AG04449 (cell line): ENCODE measurements at places on chromosomes 2 and 18.

DNA sequence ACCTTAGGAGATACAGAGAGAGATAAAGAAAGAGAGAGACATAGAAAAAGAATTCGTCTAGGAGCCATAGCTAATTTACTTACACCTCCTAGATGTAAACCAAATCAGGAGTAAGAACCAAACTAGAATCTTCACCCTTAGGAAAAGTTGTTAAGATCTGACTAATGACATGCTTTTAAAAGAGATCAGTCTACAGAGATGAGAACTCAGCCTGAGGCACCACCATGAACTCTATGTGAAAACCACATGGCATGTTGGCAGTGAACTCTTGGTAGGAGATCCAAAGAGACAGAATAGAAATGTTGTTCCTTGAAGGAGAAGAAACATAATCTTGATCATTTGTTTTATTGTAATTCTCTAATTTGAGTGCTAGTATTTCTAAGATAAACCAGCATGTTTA, 585.4 kb upstream of the ID2 start:
- DNase-seq = no peak

DNA sequence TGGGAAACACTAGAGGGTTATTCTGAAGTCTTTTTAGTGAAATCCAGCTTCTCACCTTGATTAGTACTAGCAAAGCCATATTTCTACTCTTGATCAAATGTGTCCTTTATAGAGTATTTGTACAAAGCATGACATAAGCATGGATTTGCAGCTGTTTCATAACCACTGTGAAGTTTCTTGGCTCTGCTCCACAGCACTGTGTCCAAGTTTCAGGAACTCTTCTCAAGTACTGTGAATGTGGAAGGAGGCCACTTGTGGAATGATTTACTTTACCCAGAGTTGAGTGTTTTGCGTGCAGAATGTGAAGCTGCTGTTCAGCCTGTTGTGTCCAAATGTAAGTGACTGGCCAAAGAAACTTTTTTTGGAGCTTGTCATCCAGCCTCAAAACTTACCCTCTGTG, 16.2 kb upstream of the MAPRE2 start:
- DNase-seq = peak; percentile 64

- no peak for DNase-seq
These were observed 25.4 kb downstream of the DSG4 start for GRCh38 chr18:31402026-31402373.

DNA sequence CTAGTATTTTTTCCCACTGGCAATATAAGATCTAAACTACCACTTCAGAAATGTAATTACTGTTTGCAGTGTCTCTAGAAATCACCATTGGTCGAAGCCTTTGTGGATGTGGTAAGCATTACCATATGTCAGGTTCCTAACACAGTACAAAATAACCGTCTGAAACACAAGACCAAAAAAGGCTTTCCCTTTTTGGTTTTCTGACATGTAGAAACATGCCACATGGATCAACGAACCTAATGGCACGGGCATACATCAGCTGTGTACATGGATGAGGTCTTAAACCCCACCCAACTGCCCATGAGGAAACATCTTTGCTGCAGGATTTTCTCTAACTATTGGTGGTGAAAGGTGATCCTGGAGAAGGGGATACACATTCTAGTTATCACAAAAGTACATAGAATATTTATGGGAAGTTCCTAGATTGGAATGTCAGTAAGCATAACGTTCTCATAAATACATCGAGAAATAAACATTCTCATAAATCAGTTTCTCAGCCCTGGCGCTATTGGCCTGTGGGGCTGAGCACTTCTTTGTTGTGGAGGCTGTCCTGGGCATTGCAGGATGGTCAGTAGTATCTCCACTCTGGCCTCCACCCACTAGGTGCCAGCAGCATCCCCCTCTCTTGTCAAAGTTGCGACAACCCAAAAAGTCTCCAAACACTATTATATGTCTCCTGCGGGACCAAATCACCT, 9.0 kb downstream of the VIT start:
- DNase-seq = no peak

DNA sequence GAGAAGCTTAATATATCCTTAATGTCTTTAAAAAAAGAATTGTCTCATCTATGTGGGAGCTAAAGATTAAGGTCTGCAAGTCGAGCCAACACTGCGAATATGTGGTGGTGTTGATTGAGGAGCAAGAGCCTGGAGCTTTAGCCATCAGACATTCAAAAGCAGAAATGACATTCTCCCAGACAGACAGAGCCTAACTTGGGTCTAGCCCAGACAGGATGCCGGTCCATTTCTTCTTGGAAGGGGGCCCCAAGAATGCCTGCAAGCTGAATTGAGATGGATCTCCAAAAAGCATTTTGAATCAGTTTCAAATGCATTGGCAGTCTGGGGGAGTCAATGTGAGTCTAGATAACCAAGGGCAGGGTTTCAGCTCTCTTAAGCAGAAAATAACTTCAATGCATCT, 30.1 kb upstream of the EML4 start:
- no peak for DNase-seq

DNA sequence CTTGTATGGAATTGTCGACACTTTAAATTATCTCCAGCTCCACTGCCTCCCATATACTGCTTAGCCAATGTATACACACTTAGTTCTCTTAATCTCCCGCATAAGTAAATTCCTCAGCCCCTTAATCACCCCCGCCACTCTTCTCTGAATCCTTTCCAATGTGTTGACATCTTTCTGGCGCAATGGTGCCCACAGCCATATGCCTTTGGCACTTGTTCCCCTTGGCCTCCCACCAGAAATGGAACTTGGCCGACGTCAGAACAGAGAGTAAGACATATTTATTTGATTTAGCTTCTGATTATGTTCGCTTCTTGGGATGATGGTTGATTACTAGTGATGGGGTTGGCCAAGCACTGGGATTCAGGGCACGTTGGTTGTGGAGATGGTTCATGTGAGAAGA, 1089.3 kb upstream of the CELF4 start:
- DNase-seq = no peak

GRCh38 chr2:207828361-207829057, 58.8 kb upstream of the FZD5 start:
- no peak for DNase-seq

- DNase-seq = no peak
These were observed 129.0 kb upstream of the COPS8 start for GRCh38 chr2:236956641-236957040.

DNA sequence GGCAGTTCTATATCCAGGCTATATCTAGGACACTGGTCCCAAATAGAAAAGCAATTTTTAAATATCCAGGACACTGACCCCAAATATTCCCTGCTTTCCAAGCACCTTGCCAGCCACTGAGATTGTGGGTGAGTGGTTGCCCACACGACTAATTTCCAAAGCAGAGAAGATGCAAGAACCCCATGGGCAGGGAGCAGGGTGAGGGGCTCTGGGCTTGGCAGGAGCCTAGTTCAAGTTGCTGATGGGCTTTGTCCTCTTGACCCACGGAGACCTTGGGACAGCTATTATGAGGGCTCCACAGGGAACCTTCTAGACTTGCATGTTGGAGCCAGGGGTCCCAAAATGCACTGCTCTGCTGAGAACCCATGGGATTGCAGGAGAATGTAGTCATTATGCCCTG, 146.0 kb upstream of the SMAD2 start:
- DNase-seq = no peak

GRCh38 chr18:22088996-22089640, 80.3 kb upstream of the GATA6 start:
- no peak for DNase-seq

DNA sequence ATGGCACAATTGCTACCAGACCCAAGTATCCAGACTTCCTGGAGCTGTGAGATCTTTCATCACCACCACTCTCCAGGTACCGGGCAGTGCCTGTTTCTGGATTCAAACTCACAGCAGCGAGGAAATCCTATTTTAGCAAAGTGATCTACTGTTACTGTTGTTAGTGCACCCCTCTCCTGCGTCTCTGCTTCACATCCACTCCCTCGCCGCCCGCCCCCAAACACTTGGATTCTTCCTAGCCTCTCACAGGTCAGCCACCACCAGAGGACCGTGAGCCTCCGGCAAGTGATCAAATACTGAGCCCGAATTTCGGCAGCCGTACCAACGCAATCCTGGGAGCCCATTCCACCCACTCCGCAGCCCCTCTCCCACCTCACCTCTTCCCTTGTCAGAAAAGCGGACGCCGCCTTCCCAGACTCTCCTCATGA, 519 bp downstream of the METTL4 start:
- DNase-seq = peak; percentile 16

DNA sequence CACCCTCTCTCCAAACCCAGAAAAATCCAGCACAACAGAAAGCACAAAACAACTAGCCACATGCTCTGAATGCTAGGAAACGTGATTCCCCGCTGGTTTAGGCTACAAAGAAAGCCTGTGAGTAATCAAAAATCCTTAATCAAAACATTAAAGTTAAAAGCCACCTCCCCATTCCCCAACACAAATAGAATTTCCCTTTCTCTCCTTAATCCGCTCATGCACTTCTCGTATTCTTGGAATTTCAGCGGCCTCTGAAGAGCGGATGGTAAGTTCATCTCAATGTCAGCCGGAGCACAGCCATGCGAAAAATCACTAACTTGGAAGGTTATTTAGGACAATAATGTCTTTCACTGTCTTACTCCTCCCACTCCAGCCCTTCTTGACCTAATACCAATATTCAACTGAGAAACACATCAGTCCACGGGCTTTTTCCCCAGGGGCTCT, 126.7 kb downstream of the OSBPL1A start:
- no peak for DNase-seq

DNA sequence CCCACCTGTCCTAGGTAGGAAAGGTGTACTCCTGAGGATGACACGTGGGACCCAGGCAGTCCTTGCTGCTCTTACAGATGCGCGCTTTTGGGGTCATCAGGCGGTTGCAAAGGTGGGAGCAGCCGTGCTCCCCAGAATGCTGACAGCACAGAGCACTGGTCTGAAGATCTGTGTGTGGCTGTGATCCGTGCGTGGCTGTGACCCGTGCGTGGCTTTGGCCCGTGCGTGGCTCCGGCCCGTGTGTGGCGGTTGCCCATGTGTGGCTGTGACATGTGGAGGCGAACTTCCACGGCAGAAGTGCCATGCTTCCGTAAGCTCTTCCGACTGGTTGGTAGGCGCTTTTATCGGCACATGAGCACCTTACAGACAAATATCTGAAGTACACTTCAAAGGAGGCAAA, 270.0 kb downstream of the AGAP1 start:
- no peak for DNase-seq

- no peak for DNase-seq
These were observed 9.9 kb downstream of the NCAPH start for GRCh38 chr2:96345438-96345837.

- no peak for DNase-seq
These were observed 288.2 kb downstream of the IKZF2 start for GRCh38 chr2:212863185-212863588.

- no peak for DNase-seq
These were observed 52.5 kb upstream of the NABP1 start for GRCh38 chr2:191625446-191625845.

DNA sequence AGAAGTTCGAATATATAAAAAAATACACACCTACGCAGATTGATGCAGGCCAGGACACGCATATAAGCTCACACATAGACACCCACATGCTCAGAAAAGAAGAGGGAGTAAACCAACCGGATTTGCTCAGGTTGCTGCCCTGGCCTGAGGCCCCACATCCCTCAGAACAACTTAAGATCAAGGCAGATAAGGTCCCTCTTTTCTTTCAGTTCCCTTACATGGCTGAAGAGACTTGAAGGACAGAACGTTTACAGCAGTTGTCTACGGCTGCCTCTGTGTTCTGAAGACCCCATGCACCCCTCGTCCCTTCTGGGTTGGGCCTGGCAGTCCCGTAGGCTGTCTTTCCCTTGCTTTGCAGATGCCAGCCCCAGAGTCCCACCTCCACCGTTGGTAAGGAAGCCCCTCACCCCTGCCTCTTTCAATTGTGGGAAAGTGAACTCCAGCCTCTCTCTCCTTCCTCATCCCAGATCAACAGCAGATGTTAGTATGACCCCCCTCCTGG, 4.3 kb upstream of the NAGK start:
- no peak for DNase-seq

- no peak for DNase-seq
These were observed 87.8 kb upstream of the TFCP2L1 start for GRCh38 chr2:121372721-121373353.

GRCh38 chr2:241948901-241949735, 79.6 kb downstream of the RTP5 start:
- DNase-seq = no peak

DNA sequence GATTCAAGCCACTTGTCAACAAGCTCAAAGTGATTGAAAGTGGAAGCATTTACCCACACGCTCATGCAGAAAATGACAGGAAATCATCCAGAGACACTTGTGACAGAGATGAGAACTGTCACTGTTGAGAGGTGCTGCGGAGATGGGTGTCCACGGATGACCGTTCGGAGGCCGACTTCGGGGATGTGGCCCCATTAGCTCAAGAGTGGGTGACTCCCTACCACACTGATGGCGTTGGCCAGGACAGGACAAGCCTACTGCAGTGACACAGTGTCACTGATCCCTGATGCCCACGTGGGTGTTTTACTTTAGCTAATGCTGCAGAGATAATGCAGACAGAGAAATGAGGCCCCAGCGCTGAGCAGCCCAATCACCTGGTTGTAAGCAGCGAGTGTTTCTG, 81.5 kb upstream of the YWHAQ start:
- no peak for DNase-seq

DNA sequence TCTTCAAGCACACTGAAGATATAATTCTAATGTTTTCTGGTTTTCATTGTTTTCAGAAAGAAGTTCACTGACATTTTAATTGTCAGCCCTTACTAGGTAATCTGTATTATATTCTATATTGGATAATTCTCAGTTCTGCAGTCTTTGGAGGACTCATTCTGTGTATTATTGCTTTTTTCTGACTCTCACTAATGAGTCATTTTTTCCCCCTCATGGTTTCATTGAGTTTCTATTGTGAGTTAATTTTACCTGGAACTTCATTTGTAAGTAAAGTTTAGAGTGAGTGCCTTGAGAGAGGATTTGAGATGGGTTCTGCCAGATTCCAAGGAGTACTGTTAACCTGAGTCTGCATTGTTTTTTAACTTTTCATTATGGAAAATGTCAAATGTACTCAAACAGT, 90.4 kb upstream of the LYPD1 start:
- DNase-seq = no peak

- DNase-seq = no peak
These were observed 97.1 kb upstream of the HS6ST1 start for GRCh38 chr2:128415779-128416061.

DNA sequence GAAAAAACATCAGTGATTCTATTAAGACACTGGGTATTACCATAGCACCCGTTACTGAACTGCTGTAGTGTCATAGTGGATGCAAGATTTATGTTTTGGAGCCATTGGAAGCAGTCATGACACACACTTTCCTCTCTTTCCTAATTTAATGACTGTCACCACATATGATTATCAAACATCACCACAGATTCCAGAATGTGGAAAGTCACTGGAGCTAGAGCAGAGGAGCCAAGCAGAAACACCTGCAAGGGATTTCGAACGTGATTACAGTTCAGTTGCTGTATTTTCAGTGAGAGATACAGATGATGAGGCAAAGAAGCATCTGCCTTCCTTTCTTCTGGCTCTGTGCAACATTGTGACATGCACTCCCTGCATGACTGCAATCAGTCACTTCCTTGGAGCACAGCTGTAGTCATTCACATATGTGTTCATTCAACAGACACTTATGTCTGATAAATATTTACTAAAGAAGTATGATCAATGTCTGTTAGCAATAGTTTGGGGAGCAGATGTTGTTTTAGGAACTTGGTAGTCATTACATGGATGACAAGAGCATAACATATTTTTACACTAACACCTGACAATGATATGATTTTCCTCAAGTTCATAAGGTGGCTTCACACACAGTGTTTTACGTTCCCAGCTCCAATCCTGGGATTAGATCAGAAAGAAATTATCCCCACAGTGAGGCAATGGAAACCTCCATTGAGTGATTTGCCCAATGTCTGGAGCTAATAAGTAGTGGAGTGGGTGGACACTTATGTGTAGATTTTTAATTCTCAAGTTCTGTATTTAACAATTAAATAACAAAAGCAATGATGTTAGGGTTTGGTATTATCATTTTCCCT, 416.6 kb downstream of the PLCL1 start:
- DNase-seq = no peak
